ENCODE measurements at places on chromosomes 11 and 22.

GRCh38 chr22:31871480-31871879, 72.9 kb upstream of the YWHAH start:
- no peak for DNase-seq

DNA sequence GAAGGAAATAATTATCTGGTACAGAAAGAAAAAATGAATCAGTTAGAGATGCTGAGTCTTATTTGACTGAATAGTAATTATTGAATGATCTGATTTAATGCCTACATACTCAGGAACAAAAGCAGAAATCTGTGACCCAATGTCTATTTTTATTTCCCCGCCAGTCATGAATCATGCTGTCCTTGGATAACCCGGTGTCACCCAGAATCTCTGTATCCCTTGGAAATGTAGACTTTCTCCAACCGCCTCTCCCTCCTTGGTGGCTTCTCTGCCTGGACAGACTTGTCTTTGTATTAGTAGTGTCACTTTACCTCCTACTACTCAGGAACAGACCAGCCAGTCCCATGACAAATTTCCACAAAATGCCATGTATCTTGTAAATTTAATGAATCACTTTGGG, 173.3 kb upstream of the PDGFD start:
- DNase-seq, result no peak

GRCh38 chr11:82631722-82632630, 101.7 kb downstream of the FAM181B start:
- no peak for DNase-seq

- no peak for DNase-seq
These were observed 111.0 kb downstream of the MN1 start for GRCh38 chr22:27690599-27690998.

- DNase-seq, result no peak
These were observed 588.4 kb downstream of the METTL15 start for GRCh38 chr11:28696591-28696990.

- DNase-seq, result no peak
These were observed 41.6 kb upstream of the PRAME start for GRCh38 chr22:22600531-22601261.

GRCh38 chr11:120381401-120381800, 45.2 kb downstream of the ARHGEF12 start:
- DNase-seq, result no peak

- DNase-seq, result no peak
These were observed 4.1 kb upstream of the CD82 start for GRCh38 chr11:44561275-44561805.

DNA sequence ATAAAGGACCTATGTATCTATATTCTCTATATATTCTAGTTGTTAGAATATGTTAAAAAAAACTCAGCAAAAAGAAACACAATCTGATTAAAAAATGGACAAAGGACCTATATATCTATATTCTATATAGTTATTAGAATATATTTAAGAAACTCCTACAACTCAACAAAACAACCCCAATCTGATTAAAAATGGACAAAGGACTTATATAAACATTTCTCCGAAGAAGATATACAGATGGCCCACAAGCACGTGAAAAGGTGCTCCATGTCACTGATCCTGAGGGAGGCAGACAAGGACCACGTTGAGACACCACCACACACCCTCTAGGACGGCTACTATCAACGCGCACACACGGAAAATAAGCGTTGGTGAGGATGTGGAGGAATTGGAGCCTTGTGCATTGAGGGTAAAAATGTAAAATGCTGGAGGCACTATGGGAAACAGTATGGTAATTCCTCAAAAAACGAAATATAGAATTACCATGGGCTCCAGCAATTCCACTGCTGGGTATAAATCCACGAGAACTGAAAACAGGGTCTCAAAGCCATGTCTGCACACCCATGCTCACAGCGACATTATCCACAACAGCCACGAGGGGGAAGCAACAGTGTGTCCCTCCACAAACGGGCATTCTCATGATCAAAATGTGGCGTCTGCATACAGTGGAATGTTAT, 22.7 kb downstream of the YPEL1 start:
- DNase-seq, result peak; percentile 30

DNA sequence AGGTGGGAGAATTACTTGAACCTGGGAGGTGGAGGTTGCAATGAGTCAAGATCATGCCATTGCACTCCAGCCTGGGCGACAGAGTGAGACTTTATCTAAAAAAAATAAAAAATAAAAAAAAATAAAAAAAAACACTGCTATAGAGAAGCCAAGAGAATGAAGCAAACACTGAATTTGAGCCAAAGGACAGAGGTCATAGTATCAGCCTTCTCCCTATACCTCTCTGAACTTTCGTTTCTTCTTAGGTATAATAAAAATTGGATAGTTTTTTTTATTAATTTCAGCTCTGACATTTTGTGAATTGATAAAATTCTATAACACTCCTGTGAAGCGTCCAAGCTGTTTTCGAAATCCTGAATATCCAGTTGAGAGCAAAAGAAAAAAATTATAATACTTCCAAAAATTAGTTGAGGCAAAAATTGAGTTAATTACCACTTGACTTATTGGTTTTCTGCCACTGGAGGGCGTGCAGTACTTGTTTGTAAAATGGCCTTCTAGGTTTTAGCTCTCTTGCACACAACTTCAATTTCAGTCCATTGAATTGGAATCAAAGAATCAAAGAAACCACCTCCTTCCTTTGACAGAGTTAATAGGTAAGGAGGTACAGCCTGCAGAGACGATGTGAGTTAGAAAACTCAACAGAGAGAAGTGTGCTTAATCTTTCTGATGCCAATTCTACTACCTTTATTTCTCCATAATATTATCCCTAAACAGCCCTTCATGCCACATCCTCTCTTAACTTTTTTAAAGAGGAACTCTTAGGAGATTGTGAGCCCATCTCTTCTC, 143.2 kb downstream of the BBOX1 start:
- no peak for DNase-seq

DNA sequence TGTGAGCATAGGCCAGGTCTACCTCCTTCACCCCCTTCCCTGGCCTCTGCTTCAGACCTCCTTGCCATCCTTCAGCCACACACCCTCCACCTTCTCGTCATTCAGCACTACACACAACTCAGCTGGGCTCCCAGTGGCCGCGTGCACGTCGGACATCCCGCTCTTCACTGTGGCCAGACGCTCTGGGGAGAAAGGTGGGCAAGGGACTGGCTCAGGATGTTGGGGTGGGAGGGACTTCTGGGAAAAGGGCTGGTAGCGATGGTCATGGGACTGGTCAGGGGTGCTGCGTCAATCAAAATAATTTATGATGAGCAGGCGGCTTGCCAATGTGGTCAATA, 11.6 kb downstream of the IGSF22 start:
- DNase-seq, result no peak

- no peak for DNase-seq
These were observed 18.1 kb upstream of the RFPL2 start for GRCh38 chr22:32222991-32223390.

GRCh38 chr11:108466405-108466804, 924 bp downstream of the C11orf65 start:
- no peak for DNase-seq

- DNase-seq, result no peak
These were observed 75.8 kb downstream of the GAS2 start for GRCh38 chr11:22742157-22742613.

DNA sequence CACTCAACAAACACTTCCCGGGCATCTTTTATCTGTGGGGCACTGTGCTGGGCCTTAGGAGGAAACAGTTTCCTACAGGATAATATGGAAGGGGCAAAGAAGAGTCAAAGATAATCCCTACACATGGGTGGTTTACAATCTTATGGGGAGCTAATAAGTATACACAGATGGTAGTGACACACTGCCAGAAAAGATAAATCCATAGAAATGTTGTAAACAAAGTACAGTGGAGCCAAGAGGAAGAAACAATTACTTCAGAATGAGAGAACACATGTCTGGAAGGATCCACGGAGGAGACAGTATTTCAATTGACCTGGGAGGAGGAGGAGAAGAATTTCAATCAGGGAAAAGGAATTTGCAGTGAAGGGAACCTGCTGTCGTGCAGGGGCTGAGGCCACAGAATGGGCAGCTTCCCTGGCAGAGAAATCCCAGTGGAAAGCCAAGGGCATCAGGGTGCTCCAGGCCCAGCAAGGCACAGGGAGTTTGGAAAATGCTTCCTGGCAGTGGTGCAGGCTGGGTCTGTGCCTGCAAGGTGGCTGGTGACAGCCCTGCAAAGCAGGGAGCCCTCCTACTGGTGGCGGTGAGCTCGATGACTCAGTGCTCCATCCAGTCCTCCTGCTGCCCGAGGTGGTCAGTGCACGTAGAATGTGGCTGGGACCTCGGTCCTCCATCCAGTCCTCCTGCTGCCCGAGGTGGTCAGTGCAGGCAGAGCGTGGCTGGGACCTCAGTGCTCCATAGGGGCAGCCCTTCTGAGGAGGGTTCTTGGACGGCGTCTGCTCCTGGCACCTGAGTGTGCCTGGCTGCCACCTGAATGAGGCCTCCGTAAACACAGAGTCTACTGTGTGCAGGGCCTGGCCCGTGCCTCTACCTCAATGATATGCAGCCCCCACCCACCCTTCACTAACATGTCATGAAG, 444.3 kb upstream of the B3GAT1 start:
- DNase-seq, result no peak

DNA sequence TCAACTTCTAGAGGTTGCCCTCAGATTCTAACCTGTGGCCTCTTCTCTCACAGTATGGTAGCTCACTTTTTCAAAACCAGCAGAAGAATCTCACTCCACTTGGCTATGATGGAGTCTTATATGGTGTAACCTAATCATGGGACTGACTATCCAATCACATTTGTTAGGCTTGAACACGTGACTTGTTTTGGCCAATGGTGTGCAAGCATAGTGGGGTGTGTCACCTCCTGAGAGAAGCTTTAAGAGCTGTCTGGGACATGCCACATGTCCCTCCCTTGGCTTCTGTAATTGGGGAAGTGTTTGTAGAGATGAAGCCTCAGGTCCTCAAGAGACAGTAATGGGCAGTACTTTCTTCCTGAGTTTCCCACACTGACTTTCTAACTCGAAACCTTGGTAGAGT, 12.8 kb upstream of the SMIM38 start:
- no peak for DNase-seq

DNA sequence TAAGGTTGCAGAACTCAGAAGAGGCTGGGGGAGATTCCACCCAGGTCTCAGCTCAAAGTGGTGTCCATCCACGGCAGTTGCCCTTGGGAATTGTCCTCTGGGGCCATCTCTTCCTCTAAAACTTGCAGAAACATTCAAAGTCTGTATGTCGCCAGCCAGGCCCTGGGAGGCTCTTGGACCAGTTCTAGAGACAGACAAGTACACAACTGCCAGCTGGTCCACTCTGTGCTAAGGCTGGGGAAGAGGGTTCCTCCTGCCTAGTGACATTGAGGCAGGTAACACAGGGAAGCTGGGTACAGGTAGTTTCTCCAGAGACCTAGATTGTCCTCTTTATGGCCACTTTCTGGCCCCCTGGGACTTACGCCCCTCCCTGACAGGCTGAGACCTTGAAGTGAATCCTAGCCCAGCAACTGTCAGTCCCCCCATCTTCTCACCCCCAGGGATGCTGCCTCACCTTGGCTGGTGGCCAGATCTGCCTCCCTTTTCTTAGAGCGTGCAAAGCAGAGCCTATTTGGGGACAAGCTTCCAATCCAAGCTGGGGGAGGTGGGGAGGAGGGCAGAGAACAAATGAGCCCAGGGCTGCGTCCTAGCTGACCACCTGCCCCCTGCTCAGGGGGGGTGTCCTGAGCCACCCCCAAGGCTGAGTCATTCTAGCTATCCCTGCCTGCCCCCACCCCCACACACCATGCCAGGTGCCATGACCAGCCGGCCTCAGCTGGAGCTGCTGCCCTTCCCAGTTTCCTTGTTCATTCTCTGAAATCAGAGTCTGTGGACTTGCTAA, 8.4 kb downstream of the FAM83F start:
- no peak for DNase-seq

- DNase-seq, result no peak
These were observed 3.0 kb downstream of the NCR3LG1 start for GRCh38 chr11:17354601-17354991.

DNA sequence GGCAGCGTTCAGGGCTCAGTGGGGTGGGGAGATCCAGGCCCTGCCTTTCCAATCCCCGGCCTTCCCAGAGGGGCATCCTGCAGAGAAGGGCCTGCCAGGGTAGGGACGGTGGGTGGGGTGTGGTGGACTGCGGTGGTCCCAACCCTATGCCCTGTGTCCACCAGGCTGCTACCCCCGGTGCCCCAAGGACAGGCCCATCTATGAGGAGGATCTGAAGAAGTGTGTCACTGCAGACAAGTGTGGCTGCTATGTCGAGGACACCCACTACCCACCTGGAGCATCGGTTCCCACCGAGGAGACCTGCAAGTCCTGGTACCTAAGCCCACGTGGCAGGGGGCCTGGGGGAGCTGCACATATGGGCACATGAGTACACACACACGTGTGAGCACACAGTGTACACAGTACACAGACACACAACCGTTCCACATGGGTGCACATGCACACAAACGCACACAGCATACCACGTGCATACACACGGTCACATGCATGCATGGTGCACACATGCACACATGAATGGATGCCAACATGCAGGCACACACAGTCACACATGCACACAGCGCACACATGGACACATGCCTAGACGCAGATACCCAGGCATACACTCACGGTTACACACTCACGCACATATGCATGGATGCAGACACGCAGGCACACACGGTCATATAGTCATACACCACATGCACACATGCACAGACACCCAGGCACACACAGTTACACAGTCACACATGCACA, 16.1 kb downstream of the MUC2 start:
- no peak for DNase-seq

- DNase-seq, result no peak
These were observed 124.2 kb upstream of the SEZ6L start for GRCh38 chr22:26045051-26045450.

DNA sequence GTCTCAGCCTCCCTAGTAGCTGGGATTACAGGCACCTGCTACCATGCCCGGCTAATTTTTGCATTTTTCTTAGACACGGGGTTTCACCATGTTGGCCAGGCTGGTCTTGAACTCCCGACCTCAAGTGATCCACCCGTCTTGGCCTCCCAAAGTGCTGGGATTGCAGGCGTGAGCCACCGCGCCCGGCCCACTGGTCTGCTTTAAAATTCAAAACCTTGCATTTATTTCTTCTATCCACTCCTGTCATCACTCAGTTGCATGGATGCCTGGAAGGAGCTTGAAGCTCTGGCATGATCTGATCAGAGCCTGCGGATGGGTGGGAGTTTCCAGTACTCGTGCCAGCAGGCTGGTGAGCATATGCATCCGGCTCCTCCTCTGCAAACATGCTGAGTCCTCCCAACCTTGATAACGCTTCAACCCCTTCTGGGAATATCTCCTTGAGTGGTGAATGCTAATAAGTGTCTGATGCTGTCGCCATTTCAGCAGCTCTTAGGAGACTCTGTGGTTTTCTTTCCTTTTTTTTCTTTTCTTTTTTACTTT, 39.6 kb downstream of the UBASH3B start:
- no peak for DNase-seq

Measured in stimulated activated CD8-positive, alpha-beta memory T cell treated with anti-CD3 and anti-CD28 coated beads, Interleukin-2, amount 100 ng/mL, for 1 hour (primary cell).